Non-pigmented ciliary epithelial cell (primary cell): ENCODE measurements at places on chromosomes 6 and 20.

DNA sequence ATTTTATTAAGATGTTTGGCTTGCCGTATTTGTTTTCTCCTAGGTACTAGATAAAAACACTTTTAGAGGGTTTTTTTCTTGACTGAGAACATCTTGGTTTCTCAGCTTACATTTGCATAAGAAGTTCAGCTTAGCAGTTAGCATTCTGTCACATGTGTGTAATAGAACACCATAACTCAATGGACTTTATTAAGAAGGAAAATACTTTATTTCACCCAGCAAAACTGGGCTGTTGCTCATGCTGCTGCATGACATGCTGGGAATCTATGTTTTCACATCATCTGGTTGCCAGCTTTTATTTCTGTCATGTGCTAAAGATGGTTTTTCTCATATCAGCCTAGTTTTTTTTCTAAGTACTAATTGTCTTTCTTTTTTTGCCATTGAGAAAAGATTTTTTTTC, 144.6 kb downstream of the UTRN start:
- DNase-seq, result no peak

- no peak for DNase-seq
These were observed 25.0 kb downstream of the ASCC3 start for GRCh38 chr6:100856146-100856545.

- peak; percentile 24 for DNase-seq
These were observed 159.2 kb downstream of the CD109 start for GRCh38 chr6:73854998-73855718.

DNA sequence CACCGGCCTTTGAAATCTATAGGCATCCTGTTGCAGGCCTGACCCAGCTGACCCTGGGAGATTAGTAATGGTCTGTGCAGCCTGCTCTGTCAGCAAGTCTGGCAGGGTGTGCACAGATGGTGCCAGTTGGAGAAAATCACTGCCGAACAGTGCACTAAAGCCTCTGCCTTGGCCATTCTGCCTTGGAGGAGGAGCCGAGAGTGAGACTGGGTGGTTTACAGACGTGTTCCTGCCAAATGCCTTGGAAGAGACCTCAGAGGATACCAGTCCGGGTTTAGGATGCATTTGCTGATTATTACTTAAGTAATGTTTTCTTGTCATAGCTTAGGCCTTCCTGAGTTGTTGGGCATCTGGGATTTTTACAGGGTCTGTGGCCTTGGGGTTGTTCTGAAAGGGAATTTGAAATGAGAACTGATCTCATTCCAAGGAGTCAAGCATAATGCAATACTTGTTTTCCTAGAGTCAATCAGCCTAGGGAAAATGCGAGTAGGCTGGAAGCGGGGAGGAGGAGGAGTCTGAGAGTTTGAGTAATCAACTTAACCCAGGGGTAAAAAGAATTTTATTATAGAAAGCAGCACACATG, 292.1 kb downstream of the SOX4 start:
- peak; percentile 68 for DNase-seq

DNA sequence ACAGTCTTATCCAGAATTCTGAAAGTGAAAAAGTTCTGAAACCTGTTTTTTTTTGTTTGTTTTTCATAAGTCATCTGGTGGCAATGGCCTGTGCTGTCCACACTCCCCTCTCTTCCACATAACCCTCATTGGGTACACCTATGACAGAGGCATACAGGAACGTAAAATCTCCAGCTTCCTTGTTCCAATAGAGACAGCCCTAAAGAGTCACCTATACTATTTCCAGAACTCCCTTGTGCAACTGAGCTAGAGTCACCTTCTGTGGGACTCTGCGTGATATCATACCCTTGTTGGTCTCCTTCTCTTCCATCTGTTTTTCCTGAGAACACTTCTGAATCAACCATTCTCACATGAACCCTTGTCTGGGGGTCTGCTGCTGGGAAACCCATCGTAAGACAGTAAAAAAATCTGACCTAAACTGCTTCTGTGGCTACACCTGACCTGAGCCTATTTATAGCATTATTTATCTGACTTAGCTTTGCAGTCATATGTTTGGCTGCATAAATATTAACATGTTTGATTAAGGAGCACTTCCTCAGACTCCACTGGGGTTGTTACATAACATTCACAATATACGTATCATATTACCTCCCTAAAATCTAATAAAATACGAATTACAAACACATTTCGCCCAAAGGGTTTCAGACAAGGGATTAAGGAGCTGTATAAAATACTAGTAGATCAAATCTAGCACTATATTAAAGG, 151.9 kb downstream of the PTPRT start:
- no peak for DNase-seq

- DNase-seq, result no peak
These were observed 115.2 kb upstream of the LAMA2 start for GRCh38 chr6:128767705-128768104.

GRCh38 chr6:73050706-73051105, 174.6 kb downstream of the KHDC1L start:
- no peak for DNase-seq

DNA sequence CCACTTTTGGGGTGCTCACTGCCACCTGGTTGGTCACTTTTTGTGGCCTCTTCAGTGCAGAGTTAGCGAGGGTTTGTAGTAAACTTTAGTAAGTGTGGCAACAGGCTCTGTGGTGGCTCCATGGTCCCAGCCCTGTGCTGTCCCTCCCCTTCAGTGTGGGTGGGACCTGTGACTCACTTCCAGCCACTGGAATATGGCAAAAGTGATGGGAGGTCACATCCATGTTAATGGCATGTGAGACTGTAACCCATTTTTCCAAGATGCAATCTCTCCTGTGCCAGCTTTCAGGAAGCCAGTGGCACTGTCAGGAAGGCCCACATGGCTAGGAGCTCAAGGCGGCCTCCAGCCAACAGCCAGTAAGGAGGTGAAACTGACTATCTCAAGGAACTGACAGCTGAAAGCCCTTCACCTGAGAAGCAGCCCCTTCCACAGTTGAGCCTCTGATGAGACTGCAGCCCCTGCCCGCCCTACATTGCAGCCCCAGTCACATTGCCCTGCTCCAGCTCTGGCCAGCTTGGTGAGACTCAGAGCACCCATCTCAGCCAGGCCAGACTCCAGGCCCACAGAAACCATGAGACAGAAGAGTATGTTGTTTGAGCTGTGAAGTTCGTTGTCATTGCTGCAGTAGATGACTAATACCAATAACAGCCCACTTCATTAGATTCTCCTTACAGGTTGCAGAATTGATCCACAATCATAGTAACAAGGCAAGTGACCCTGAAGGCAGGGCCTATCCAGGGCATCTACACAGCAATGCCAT, 13.1 kb upstream of the CST7 start:
- no peak for DNase-seq

DNA sequence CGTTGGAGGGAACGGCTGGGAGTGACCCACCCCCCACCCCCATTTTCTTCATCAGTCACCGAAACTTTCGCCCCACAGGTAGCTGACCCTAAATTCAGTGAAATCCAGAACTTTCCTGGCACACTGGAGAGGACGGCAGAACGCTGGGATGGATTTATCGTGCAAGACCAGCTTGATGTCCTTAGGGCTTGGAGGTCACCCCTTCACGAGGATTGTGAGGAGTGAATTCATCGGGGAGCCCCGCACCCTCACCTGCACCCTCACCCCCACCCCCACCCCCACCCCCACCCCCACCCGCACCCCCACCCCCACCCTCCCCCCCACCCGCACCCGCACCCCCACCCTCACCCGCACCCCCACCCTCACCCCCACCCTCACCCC, 13.3 kb upstream of the TCFL5 start:
- no peak for DNase-seq

DNA sequence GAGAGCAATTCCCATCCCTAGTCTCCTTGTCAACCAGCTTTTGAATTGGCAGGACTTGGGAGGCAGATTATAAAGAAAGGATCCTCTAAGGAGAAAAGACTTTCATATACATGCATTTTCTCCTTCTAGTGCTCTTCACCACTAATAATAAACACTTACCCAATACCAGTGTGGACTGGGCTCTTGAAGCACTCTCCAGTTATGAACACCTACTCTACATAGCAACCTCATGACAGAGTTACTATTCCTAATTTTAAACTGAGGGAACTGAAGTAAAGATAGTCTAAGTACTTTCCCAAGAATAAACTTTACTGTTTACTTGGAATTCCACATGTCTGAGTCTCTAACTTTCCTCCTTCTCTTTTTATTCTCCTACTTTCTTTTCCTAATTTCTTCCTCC, 4.8 kb downstream of the COL9A1 start:
- no peak for DNase-seq

DNA sequence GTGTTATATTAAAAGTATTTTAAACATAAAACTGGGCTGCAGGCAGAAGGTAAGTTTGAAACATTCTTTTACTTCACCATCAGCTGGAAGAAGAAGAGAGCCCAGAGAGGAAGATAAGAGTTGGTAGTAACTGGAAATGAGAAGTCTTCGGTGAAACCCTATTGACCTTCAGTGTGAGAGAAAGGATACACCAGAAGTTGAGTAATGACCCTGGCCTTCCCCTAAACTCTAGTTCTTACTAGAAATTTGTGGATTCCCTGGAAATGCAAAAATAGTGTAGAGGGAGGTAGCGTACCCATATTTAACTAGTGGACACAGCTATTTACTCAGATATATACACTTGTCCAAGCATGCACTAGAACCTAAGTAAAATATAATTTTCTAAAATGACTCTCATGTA, 8.0 kb upstream of the EPM2A start:
- no peak for DNase-seq

DNA sequence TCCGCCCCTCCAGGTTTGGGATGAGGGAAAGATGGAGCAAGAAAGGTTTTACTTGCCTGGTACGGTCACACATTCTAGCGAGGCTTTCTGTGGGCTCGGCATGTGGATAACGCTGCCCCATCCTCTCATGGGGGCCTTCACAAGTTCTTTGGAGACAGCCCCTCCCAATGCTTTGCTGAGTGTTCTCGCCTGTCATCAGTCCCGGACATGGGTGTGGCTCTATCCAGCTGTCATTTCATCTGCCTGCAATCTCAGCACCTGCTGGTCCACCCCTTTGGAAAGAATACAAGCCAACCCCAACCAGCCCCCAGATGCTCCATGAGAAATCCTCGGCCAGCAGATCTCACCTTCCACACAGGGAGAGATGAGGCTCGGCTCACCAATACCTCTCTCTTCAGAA, 30.3 kb upstream of the MDGA1 start:
- no peak for DNase-seq

- DNase-seq, result no peak
These were observed 102.6 kb downstream of the ATP9A start for GRCh38 chr20:51665543-51666118.

GRCh38 chr20:45489083-45489531, 19.6 kb downstream of the WFDC2 start:
- no peak for DNase-seq

DNA sequence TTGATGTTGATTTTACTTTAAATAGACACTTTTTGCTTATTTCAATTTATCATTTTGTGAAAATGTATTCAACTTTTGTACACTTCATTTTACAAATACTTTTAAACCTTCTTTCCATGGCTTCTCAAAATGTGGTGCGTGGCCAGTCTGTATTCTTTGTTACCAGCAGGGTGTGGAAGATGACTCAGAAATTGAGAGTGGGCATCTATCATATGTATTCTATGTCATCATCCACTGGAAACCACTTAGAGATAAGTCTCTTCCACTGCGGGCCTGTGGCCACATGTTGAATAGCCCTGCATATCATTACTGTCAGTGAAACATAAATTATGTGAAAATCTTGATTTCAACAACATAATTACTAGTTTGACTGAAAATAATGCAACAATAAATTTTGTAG, 52.6 kb upstream of the MC3R start:
- DNase-seq, result no peak

DNA sequence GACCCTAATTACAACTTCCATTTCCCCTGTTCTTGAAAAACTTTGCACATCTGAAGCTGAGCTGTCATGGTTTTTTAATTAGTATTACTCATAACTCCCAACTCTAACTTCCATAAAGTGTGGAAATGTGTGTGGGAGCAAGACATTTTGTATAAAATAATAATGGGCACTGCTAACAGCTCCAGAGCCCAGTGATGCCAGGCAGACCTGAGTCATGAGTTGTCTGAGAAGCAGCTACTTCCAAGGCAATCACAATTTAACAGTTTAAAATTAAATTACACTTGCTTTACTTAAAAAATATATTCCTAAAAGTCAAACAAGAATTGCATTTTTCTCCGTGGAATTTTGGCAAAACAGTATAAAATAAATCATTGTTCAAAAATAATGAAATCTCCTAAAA, 6.4 kb downstream of the SLC2A12 start:
- no peak for DNase-seq

DNA sequence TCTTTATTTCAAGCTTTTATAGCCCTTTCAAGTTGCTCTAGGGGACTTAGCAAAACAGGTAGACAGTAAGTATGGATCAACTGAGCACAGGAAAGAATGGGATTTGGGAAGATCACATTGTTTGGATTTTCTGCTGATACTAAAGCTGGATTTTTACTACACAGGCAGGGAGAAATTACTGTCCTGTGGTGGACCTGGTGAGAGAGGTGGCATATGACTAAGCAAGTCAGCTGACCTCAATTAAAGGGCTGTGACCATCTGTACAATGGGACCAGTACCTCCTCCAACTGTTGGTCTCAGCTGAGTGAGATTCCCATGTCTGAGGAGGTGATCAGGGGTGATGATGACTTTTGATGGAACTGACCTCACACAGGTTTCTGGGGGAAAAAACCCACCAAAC, 28.0 kb downstream of the RREB1 start:
- DNase-seq, result no peak

DNA sequence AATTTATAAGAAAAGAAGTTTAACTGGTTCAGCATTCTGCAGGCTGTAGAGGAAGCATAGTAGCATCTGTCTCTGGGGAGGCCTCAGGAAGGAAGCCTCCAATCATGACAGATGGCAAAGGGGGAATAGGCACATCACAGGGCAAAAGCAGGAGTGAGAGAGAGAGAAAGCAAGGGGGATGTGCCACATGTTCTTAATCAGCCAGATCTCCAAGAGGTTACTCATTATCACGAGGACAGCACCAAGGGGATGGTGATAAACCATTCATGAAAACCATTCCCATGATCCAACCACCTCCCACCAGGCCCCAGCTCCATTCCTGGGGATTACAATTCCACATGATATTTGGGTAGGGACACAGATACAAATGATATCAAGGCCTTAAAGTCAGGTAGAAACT, 217.5 kb upstream of the TCF21 start:
- DNase-seq, result no peak

DNA sequence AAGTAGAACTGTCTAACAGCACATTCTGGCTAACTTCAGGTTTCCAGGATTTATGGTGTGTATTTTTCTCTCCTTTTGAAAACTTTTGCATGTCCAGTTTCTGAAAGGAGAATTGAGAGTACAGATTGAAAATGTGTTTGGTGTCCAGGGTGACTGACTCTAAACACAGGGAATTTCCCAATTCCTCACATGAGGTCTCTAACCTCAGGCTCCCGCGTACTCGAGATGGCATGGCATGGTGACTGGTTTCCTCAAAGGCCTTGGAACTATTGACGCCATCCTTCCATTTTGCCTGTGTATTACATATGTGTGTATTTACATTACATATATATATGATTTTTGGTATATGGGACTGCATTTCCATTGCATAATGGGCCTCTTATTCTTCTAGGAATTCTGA, 52.5 kb downstream of the PRND start:
- no peak for DNase-seq

GRCh38 chr6:79707621-79708020, 76.5 kb downstream of the SH3BGRL2 start:
- no peak for DNase-seq
